Fibroblast of the aortic adventitia (primary cell): ENCODE measurements at places on chromosomes 2 and 18.

GRCh38 chr2:152098496-152099366, at the start of gene CACNB4:
Gene CACNB4, minus strand, starts transcription at chr2:152099044.
- no peak for DNase-seq

DNA sequence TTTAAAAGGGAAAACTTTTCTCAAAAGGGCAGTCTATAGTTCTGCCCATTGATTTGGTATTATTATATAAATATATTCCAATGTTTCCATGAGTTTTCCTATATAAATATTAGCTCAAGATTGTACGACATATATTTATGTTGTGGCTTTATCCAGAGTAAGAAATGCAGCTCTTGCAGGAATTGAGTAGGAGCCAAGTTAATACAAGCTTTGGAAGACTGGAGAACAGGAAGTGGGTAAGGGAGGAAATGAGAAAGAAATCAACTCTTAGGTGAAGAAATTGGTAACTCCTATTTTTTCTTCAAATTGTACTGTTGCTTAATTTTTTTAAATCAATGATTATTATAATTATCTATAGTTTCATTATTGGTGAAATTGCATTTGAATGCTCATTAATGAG, 105.4 kb upstream of the FAM117B start:
- DNase-seq, result peak; percentile 58

DNA sequence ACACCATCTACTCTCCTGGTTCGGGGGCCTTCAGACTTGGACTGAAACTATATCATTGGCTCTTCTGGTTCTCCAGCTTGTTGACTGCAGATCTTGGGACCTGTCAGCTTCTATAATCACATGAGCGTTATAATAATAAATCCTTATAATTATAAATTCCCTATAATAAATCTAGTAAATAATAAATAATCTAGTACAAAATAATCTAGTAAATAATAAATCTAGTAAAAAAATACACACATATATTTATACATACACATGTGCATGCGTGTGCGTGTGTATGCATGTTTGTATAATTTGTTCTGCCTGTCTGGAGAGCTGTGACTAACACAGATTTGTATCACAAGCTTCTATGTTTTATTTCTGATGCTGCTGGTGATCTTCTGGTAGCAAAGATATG, 40.8 kb downstream of the KATNAL2 start:
- DNase-seq, result no peak

DNA sequence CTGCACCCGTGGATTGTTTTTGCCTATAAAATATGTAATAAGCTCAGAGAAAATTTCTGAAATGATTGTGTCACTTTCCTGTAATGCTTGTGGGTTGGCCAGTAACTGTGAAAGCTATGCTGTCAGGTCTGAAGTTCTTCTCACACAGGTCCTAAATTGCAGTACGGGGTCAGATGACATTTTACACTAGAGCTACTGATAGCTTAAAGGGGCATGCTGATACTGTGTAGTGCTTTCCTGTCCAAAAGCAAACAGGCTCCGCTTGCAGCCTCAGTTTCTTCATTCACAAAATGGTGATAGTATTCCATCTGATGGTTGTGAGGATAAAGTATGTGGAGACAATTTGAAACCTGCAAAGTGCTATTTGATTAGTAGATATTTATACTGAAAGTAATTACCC, 7.6 kb upstream of the FARSB start:
- no peak for DNase-seq

DNA sequence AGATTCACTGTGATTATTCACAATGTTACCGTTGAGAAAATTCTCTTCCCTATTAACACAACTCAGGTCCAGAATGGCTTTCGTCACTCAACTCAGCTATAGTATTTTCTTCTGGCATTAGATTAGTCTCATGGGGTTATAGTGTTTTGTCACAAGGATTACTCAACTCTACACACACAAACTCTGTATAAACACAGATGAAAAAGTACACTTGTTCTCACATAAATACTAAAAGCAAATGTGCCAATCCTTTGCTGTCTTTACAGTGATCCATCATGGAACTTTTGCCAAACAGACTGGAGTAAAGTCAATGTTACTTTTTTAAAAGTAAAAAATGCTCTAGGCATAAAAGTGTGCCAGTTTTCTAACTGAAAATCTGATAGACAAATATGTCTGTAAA, 267.6 kb downstream of the RBM43 start:
- DNase-seq, result peak; percentile 53

GRCh38 chr2:238906936-238907716, 59.2 kb downstream of the TWIST2 start:
- no peak for DNase-seq

GRCh38 chr18:48864876-48865275, 85.9 kb downstream of the SMAD7 start:
- DNase-seq, result no peak

GRCh38 chr18:24869285-24869684, 408.8 kb downstream of the HRH4 start:
- DNase-seq, result no peak

- peak; percentile 71 for DNase-seq
These were observed 35.9 kb downstream of the ADI1 start for GRCh38 chr2:3483227-3483985.

- no peak for DNase-seq
These were observed 1870.4 kb upstream of the CELF4 start for GRCh38 chr18:39435996-39436395.

DNA sequence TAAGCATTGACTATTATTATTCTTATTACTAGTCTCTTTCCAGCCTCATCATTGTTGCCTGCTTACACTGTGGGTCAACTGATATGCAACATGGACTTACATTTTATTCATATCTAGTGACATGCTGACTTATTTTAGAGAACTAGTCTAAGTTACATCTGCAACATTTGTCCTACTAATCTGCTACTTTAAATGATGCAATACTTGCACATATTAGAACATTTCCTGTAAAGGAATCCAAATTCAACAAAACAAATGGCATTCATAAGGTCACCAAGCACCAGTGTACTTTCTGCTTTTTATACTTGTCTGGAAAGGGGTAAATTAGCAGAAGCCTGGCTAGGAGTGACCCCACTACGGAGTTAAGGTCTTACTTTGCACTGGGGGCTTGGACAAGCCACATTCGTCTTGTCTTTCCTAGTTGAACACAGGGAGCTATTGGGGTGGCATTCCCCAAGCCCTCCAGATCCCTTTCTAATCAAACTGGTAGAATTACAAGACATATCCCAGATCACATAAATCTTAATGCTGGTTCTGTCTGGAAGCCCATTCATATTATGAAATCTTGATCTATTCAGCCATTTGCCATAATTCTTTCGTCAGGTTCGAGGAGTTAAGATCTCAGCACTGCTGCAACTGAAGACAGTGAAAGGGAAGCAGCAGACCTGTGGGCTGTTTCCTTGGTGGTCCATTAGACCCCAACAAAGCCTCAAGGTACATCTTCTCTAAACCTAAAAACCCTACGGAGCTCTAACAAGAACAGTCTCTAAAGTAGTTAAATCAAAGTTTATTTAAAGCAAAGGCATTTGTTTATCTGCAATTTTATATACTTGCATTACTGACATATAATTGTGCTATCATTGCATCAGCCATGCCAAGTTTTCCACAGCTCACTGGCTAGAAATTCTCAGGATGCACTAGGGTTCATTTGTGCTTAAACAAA, 49.9 kb upstream of the RTN4 start:
- peak; percentile 90 for DNase-seq

DNA sequence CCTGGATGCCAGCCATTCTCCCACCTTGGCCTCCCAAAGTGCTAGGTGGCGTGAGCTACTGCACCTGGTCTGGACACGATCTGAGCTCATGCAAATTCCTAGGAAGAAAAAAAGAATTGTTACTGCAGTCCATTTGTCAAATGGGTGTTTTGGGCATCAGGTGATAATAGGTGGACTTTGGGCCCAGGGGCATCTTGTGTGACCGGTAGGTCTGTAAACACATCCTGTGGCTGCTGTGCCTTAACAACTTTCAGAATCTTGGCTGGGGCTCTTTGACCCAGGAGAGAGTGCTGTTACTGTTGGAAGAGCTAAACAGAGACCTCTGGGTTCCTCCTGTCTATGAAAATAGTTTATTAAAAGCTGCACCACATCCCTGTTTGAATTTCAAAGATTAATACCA, 34.9 kb upstream of the TFCP2L1 start:
- no peak for DNase-seq

GRCh38 chr18:63007231-63007630, 291.9 kb downstream of the PHLPP1 start:
- DNase-seq, result no peak

DNA sequence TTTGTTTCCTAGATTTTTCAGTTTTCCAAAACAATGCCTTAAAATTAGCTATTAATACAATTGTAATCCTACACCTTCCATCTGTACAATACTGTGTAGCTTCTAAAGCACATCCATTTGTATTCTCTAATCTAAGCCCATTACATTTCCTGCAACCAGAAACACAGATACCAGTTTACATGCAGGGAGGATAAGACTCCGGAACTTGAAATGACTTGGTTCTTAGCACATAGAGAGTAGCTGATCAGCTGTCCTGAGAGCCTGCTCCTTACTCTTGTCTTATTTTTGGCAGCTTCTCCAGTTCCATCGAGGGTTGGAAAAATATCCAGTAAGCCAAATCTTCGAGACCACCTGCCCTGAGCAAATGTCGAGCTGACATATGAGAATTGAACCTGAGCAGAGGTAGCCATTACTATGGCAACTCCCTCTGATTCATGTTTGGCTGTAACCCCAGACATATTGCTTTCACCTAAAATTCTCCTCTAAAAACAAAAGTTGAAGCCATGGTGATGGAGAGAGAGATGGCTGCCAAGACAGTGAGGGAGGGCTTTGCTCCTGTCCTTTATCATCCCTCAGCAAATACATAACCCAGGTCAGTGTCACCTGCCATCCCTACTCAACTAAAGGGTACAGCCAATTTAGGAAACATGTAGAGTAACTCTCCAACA, 542.8 kb downstream of the IRS1 start:
- peak; percentile 25 for DNase-seq

- DNase-seq, result no peak
These were observed 21.2 kb upstream of the NAB1 start for GRCh38 chr2:190627448-190628412.

DNA sequence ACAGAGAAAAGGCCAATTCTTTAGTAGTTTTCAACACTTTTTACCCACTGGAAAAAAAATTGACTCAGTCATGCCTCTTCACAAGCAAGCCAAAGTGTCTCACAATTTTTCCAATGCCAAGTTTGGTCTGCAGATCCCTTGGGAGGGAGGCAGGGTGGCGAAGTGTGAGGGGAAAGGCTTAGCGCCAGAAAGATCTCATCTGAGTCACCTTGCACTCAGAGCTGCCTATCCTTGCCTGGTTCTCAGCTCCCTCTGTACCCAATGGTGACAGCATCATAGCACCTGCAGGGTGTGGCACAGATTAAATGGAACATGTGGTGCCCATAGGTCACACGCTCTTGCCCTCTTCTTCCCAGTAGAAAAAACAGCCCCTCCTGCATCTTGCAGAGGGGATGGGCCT, 55.2 kb upstream of the GYPC start:
- DNase-seq, result no peak

- no peak for DNase-seq
These were observed 142.7 kb downstream of the VAPA start for GRCh38 chr18:10056506-10056905.

- DNase-seq, result no peak
These were observed 8.4 kb downstream of the ST8SIA5 start for GRCh38 chr18:46748466-46748865.
